ENCODE measurements at places on chromosomes 12 and 14.
A peak's percentile ranks its signal among the peaks of the same experiment; 100 is the strongest.

DNA sequence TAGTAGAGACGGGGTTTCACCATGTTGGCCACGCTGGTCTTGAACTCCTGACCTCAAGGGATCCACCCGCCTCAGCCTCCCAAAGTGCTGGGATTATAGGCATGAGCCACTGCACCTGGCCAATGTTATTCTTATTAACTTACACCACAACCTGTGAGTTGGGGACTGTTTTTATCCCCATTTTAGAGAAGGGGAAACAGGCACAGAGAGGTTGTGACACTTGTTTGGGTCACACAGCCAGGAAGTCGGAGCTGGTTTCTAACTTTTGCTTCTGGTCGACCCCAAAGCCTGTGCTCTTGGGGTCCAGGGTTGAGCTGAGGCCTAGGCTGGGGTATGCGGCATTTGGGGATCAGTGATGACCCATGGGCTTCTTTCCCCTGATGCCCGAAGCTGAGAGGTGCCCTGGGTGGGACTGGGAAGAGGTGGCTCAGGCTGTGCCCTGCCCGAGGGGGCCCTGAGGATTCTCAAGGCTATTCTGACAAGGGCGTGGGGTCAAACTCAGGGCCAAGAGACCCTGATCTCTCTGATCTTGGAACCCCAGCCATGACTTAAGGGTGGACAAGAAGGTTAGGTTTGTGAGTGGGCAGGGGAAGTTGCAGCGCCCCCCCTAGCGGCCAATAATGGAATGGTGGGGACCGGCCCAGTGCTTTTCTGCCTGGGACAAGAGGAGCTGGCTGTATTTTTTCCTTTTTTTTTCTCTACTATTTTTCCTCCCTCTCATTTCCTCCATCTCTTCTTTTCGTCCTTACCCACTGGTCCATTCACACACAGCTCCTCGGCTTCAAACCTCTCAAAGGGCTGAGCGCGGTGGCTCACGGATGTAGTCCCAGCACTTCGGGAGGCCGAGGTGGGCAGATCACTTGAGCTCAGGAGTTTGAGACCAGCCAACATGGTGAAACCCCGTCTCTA is 3.0 kb downstream of the SDSL start:
- peak; percentile 24 for DNase-seq

DNA sequence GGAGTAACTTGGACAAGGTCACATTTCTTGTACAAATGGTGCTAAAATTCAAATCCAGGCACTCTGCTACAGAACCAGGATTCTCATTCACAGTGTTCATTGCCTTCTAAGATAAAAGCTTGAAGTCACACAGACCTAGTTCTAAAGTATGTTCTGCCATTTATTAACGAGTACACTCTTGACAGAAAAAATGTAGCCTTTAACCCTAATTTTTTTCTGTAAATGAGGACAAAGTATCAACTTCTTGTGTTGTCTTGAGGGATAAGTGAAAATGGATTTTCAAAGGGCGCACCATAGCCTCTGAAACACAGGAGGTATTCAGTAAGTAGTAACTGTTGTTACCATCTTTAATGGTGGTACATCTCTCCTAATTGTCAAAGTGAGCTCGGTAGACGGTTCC is 379.8 kb upstream of the FLRT2 start:
- DNase-seq, result no peak

DNA sequence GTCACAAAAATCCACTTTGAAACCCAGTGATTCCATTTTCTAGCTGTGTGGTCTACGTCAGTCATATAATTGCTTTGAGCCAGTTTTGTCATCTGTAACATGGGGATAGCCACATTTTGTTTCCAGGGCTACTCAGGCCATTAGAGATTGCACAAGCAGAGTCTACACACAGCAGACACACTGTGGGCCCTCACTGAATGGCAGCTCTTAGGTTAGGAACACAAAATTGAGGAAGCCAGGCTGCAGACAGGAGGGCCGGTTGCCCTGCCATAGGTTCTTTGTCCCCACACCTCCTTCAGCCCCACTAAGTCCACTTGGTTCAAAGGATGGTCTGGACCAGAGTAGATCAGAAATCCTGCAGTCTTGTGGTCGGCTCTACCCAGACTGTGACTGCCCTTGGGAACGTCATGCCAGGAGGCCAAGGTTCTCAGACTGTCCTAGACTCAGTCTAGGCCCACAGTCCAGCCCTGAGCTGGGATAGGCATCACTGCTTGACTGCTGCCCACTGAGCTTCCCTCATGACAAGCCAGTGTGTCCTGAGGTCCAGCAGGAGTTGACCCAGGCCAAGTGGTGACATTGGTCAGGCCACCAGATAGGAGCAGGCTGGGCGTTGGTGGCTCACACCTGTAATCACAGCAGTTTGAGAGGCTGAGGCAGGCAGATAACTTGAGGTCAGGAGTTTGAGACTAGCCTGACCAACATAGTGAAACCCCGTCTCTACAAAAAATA is 3.8 kb upstream of the MYH7 start:
- no peak for DNase-seq

- no peak for DNase-seq
Observed at GRCh38 chr14:94180655-94181271, 6.6 kb downstream of the PPP4R4 start.

- no peak for DNase-seq
Observed at GRCh38 chr14:73313151-73313550, 75.8 kb downstream of the PAPLN start.

DNA sequence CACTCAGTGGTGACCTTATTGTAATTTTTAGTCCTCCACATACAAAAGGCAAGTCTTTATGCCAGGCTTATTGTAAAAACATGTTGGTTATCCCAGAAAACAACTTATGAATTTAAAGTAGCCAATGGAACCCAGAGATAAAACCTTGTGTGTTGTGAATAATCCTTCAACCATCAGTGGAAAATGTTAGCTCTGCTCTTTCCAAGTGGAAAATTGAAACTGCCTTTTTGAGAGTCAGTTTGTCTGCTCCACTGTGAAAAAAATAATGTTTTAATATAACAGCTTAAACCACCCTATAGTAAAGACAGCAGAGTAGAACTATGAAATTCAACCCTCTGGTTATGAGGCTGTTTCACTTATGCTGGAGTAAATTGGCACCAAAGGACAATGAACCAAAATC is 112.0 kb downstream of the TTLL5 start:
- DNase-seq, result no peak

DNA sequence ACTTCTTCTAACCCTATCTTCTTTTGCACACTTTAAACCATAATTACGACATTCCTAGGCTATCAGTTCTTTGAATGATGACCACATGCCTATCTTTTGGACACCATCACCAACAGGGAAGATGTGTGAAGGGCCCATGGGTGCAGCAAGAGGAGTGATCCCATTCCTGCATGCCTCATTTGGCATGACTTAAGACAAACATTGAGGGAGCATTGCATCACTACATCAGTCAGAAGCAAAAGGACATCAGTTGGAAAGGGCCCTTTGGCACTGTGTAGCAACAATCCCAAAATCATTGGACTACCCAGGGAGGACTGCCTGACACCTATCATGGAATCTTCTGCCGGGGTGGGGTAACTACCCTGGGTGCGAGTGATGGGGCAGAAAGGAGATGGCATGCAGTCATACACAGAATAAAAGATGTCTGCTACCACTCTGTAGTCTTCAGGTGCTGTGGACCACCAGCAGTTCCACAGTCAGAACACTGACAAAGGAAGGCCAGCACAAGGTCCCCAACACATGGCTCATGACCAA is 10.7 kb upstream of the TMBIM6 start:
- no peak for DNase-seq

GRCh38 chr12:72141381-72141780 is 130.8 kb upstream of the TRHDE start:
- DNase-seq, result peak; percentile 11

Measured in foreskin keratinocyte (primary cell).